ENCODE measurements at places on chromosomes 7 and 10. TPM values are rescaled to one million over a fixed set of nuclear protein-coding genes. Genes with fewer than 3 reads are reported as not detected.

DNA sequence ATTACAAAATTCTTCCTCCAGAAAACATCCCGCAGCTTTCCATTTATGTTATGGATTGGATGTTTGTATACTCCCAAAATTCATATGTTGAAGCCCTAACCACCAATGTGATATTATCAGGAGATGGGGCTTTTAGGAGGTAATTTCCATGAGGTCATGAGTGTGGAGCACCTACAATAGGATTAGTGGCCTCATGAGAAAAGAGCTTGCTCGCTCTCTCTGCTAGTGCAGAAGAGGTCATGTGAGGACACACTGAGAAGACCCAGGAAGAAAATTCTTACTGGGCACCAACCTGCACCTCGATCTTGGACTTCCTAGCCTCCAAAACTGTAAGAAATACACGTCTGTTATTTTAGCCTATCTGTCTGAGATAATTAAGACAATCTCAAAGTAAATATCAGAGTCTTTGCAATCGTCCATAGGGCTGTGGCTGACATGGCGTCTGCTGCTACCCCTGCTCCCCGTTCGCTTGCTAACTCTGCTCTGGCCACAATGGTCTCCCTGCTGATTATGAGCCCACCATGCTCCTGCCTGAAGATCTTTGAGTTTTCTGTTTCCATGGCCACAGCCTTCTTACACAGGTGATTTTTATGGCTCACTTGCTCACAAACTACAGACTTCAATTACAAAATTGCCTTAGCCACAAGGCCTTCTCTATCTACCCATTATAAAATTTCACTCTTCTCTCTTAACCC lies 333.3 kb downstream of the CACNA2D1 start:
- DNase-seq = no peak

GRCh38 chr7:80387634-80388193 lies 124.2 kb downstream of the GNAT3 start:
- no peak for DNase-seq

GRCh38 chr7:27409311-27409710 lies 166.7 kb downstream of the EVX1 start:
- DNase-seq = no peak

- no peak for DNase-seq
These were observed 60.0 kb upstream of the GJD4 start for GRCh38 chr10:35545079-35545657.

DNA sequence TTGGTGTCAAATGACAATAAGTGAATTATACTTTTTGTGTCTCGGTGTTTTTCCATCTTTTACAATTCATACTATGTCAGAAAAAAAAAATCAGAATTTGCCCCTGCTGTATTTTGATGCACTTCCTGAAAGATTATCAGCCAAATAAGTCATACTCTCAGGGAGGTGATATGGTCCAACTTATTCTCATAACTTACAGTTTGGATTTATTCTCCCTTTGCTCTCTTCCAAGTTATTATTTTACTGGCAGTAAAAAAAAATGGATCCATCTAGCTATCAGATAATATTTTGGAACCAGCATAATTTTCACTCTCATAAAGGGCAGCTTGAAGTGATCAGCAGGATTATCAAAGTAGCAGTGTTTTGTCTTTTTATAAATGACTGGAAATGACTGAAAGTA lies 337.1 kb downstream of the BMPER start:
- DNase-seq = no peak

Gene VAX1
- not detected for polyA plus RNA-seq

DNA sequence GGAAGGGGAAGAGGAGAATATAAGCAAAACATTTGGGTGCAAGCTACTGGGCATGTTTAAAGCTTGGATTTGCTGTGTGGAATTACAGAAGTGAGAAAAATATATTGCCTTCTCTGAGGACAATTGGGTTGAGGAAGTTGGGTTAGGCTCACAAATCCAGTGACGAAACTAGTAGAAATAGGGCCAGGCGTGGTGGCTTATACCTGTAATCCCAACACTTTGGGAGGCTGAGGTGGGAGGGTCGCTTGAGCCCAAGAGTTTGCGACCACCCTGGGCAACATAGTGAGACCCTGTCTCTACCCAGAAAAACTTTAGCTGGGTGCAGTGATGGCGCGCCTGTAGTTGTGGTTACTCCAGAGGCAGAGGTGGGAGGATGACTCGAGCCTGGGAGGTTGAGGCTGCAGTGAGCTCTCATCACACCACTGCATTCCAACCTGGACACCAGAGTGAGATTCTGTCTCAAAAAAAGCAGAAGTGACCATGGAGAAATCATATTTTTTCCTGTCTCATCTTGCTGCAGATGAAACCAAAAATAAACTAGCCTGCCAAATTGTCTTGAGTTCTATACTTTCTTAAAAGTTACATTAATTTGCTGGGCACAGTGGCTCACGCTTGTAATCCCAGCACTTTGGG lies 22.4 kb downstream of the NRBF2 start:
- no peak for DNase-seq

- DNase-seq = no peak
These were observed 5.6 kb downstream of the TPK1 start for GRCh38 chr7:144830024-144830785.

DNA sequence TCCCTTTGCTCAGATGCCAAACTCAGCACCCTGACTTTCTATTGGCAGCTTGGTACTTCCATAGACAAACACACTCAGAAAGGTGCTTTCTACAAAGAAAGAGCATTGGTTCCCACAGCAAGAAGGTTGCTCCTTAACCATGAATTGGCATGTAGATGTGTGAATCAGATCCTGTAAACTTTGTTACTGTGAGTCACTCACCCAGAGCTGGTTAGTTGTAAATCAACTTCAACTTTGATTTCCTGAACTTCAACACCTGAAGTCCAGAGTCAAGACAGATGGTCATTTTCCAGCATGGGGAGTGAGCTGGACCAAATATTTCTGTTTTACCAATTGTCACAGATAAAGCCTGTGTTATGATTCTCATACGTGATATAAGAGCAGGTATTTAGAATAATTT lies 797.2 kb downstream of the TNS3 start:
- no peak for DNase-seq

- no peak for DNase-seq
These were observed 2.5 kb upstream of the KEL start for GRCh38 chr7:142964502-142965246.
